ENCODE measurements at places on chromosomes 16 and 17.

- DNase-seq: no peak
These were observed 1.9 kb upstream of the NFAT5 start for GRCh38 chr16:69563605-69564580.

- no peak for DNase-seq
These were observed 56.4 kb downstream of the ZNF778 start for GRCh38 chr16:89273741-89274472.

GRCh38 chr17:82876149-82876548, 36.3 kb upstream of the ZNF750 start:
- DNase-seq: no peak

- no peak for DNase-seq
These were observed 85.1 kb downstream of the PRKCA start for GRCh38 chr17:66387392-66387981.

- DNase-seq: no peak
These were observed 16.4 kb upstream of the FLCN start for GRCh38 chr17:17253406-17253805.

DNA sequence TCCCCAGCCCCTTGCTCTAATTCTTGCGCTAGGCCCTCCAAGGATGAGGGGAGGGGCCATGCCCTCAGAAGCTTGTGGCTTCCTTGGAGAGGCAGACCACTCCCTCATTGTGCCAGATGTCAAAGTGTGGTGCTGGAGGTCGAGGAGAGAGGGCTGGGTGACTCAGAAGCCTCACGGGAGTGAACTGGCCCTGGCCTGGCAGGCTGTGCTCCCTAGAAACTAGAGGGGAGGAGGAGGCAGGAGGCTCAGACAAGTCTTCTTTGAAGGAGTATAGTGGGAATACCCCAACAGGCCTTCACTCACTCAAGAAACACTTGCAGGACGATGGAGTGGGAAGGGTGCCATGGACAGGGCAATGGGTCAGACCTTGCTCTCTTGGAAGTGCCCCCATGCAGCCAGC, 18.5 kb downstream of the ANKRD40 start:
- DNase-seq: no peak

GRCh38 chr17:14582996-14583395, 282.1 kb downstream of the HS3ST3B1 start:
- DNase-seq: no peak

DNA sequence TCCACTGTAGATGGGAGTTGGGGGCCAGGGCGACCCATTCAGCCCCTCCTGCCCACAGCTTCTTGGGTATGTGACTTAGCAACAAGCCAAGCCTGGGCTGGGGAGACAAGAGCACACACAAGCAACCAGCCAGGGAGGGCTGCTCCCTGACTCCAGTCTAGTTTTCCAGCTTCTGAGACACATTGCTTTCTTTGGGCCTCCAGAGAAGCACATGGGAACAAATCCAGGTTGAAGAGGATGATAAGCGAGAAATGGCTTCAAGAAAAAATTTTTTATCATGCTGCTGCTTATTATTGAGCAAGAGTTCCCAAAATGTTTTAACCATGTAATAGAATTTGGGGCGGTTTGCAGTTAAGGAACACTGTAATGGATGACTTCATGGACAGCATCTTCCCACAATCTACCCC, 173.7 kb downstream of the SOX9 start:
- no peak for DNase-seq

DNA sequence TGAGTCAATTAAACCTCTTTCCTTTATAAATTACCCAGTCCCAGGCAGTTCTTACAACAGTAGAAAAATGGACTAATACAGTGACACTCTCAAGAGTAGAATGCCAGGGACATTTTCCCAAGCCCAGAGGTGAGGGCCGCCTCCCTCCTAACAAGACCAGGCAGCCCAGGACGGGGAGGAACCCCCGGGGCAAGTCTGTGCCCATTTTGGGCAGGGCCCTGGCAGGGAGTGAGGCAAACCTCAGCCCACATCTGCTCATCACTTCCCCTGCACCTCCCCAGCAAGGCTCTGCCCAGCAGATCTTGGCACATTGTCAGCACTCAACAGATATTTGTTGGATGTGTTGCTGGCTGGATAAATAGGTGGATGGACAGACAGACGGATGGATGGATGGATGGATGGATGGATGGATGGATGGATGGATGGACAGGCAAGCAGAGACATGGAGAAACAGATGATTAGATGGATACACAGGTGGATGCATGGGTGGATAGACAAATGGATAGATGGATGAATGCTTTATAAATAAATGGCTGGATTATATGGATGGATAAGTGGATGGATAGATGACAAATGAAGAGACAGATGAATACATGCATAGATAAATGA, 271.3 kb downstream of the PARN start:
- no peak for DNase-seq

DNA sequence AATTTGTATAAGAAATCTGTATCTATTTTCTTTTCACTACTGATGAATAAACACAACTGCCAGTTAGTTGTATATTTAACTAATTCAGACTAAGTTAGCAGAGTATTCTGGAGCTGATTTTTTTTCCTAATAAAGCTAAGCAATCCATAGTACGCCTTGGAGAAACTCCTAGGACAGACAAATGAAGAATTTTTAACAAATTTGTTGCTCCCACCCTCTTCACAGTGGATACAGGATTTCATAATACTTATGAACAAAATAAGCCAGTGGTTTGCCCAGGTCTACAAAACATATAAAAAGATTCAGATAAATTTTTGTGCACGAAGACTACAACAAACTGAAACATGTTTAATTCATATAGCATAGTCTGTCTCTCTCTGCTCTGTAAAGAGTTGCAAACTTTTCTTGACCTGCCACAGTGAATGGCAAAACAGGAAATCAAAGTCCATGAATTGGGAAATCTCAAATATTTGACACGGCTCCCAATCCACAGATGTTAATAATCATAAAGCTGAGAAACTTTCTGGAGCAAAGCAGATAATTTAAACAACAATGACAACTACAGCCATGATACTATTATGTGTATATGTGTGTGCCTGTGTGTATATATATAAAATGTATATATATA, 594 bp upstream of the ABCA6 start:
- DNase-seq: no peak

- no peak for DNase-seq
These were observed 14.6 kb upstream of the CDH15 start for GRCh38 chr16:89156740-89157645.

DNA sequence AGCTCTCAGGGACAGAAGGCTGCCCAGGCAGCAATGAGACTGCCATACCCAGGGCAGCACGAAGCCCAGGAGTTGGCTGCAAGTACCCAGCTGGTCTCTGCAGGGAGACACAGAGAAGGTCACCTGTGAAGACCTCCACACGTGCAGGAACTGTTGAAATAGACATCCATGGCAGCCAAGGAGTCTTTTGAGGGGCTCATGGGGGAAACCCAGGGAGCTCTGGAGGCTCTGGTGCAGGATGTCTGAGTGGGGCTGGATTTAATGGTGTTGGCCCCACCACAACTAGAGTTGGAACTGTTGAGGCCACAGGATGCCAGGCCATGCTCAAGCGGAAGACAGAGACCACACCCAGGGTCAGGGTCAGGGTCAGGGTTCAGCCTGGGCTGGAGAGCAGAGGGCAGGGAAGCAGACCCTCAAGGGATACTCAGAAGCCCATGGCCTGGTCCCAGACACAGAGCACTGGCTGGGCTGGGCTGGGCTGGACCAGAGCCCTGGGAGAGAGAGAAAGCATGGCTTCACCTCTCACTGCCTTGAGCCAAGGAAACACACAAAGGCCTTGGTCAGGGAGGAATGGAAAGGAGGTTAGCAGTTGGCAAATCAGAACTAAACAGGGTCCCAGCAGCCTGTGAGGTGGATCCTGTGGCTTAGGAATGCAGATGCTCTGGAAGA, 21.4 kb downstream of the PITPNM3 start:
- DNase-seq: no peak

DNA sequence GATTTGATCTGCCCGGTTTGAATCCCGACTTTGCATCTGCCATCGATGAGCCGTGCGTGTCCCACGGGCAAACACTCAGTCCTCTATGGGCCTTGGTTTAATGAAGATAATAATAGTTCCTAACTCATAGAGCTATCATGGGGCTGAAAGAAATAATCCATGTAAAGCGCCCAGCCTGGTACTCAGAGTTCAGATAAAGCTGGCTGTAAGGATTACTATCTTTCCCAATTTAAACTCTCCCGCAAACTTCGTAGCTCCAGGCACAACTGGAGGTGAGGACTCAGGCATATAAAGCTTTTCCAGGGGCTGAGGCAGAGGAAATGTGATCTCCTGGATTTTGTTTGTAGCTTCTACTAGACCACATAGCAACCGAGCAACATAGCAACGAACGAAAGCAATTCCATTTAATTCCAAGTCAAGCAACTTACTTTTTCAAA, 16.3 kb downstream of the ALOX15 start:
- peak; percentile 62 for DNase-seq

DNA sequence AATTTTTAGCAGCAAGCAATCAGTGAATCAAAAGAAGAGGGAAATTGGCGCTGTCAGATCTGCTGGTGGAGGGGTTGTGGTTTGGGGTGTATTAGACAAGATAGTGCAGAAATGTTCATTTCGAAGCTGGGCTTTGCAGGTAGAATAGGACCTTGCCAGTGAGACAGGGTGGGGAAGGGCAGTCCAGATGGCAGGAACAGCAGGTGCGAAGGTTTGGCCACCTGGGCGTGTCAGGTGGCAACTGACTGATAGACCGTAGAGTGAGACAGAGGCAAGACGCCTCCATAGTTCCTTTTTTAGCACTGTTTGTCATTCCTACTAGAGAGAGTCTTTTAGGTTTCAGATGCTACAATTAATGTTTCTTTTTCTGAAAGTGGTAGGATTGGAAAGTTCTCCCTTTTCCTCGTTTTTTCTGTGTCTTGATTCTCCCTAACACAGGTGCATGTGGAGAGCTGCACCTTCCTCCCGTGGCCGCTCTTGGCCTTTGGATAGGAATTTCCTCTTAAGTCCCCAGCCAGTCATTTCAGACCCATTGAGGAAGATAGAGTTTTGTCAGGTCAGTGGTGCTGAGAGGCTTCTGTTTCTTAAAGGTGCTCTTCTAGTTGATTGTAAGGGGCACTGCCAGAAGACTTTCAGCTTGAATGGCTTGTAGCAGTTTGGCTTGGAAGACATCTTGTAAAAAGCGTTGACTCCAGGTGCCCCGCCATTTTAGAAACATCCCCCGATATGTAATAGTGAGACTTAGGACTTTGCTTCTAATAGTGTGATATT, 315.6 kb downstream of the SNX29 start:
- DNase-seq: no peak

Data from right hindlimb (tissue), 1 donor.